ENCODE measurements at places on chromosomes 5 and 9.

DNA sequence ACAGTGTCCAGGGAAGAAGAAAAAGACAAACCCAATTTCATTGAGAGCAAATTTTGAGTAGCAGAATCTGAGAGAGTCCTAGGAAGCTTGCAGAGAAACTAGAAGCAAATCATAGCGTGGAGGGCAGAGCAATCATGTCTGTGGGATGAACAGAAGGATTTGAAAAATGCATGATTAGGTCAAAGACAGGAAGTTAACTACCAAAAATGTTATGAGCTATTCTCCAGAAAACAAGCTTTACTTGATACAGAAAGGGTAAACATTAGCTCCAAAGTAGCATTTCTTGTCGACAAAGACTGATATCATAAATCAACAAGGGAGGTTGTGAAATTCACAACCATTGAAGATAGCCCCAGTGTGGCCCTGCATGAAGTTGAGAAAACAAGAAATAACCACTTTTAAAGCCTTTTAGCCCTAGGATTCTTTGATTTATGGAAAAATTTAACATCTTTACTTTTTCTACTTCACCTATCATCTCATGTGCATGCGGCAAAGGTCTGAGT, 97.7 kb upstream of the MEGF10 start:
- no peak for DNase-seq

DNA sequence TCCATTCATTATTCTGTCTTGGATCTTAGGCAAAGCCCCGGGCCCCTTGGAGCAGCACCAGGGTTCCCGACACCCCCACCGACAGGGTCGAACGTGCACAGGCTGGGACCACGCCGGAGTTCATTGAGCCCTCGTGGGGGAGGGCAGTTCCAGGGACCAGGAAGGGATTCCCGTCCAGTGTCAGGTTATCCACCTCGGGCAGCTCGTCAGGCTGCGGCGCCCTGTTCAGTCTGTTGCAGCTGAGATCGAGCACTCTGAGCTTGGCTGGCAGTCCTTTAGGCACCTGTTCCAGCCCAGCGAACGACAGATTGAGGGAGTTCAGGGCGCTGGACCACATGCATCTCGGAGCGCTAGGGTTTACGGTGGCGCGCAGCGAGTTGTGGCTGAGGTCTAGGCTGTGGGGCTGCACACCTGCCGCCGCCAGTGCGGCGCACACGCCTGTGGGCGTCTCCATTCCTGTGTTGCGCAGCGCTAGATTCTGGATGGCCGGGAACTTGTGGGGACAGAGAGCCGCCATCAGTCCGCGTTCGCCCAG, 1.1 kb downstream of the CD14 start:
- DNase-seq, result no peak

DNA sequence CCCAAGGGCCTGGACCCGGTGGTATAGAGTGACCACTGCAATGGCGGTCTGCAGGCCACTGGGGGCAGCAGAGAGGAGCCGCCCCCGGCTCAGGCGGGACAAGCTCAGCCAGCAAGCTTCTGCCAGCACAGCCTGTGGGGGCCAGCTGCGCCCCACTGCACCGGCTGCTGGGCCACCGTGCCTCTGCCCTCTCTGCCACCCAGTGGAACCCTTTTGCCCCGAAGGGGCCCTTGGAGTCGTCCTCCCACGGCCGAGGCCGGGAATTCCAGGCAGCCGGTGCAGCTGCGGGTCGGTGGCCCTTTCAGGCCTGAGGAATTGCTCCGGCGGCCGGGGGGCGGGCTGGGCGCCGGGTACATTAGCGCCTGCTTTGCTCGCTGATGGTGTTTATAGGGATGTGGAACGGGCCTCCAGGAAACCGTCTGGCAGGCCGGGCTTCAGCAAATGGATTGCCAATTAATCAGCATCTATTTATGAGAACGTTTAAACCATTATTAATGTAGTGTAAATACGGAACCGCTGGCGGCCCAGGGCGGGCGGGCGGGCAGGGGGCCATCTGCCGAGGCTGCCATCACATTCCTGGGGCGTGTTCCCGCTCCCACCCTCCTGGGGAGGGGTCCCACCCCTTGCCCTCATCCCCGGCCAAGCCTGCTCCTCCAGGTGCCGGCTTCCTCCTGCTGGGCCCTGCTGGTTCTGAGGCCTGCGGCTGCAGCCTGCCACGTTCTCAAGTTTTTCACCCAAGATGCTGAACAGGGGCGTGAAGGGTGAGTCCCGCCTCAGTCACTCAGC, 127.4 kb downstream of the BARX1 start:
- DNase-seq, result no peak

- no peak for DNase-seq
These were observed 8.5 kb downstream of the SNAPC3 start for GRCh38 chr9:15430920-15431844.

DNA sequence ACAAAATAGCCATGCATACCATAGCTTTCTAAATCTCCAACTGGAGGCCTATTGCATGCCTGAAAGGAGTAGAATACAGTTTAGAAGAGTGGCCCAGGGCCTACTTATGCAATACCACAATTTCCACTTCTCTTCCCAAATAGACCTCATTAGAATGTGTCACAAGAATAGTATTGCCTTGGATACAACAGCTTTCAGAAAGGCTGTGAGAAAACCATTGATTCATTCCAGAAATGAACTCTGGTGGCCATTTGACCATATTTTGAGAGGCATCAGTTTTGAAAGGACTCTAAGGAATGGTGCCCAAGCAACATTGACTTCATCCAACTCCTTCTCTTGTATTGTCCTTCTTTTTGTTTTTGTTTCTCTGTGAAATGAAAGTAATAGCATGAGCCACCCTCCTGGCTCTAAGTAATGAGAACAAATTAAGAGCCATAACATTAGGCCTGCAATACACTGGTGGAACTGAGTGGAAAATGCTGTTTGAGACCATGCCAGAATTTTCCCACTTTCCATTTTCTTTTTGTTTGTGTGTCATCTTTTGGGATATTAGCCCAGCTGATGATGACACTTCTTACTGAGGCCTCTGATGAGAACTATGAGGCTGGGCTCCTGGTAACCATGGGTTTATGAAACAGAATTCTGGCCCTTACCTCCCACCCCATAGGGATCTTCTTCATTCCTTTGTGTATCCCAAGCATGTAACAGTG, 90.2 kb downstream of the TMEM174 start:
- DNase-seq, result no peak

GRCh38 chr5:9927106-9927505, 297.0 kb upstream of the TAS2R1 start:
- DNase-seq, result no peak

DNA sequence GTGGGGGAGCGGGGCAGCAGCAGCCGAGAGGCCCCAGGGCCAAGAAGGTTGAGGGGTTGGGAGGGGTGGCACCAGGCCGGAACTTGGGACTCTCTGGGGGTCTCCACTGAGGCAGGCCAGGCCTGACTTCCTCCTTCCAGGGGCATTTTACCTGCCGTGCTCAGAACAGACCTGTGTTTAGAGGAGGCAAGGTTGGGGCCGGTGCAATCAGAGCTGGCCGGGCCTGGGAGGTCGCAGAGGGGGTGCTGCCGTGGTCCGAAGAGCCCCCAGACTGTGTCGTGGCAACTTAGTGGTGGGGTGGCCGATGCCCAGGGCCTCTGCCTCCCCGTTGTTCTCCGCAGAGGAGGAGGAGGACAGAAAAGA, 21.8 kb downstream of the GLT6D1 start:
- DNase-seq, result no peak

DNA sequence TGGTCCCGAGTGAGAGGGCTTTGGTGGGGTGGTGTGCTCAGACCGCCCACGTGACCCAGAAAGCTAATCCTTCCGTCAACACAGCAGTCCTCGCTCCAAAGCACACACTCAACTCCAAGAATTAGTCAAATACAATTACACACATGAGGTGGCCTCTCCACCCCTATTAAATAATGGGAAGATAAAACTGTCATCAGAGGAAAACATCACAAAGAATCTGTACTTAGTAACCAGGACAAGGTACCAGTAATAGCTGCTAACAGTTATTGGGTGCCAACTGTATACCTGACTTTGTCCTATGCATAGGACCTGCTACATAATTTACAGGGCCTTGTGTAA, 222.8 kb downstream of the HSPA4 start:
- no peak for DNase-seq

- DNase-seq, result no peak
These were observed 247.7 kb upstream of the ANKRD55 start for GRCh38 chr5:56480705-56481427.

DNA sequence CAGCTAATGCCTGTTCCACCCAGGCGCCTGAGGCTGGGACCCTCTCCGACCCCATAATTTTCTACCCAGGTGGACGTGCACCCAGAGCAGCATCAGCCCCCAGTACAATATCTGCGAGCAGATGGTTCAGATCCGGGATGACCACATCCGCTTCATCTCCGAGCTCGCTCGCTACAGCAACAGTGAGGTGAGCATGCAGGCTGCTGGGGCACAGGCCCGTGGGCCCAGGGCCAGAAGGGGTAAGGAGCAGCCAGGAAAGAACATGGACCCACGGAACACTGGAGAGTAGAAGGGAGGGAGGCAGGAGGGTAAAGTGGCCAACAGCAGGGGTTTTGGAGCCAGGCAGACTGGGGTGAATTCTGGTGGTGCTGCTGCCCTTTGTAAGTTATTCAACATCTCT, 45.7 kb downstream of the CYFIP2 start:
- no peak for DNase-seq

- no peak for DNase-seq
These were observed 581.8 kb upstream of the WWC1 start for GRCh38 chr5:167709625-167710024.

DNA sequence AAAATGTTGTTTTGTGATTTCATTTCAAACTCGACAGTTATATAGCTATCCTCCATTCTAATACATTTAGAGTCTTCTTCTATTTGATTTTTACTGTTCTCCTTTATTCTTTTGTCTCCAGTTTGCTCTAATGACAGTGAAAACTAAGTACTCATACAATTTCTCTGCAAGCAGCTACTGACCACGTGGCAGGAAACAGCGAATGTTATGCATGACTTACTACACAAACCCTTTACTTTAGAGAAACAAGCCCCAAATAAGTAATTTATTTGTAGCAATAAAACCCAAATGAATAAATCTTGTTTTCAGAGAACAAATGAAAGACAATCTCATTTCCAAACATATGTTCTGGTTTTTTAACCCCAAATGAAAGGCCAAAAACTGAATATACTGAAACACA, 41.9 kb downstream of the CDH6 start:
- no peak for DNase-seq

DNA sequence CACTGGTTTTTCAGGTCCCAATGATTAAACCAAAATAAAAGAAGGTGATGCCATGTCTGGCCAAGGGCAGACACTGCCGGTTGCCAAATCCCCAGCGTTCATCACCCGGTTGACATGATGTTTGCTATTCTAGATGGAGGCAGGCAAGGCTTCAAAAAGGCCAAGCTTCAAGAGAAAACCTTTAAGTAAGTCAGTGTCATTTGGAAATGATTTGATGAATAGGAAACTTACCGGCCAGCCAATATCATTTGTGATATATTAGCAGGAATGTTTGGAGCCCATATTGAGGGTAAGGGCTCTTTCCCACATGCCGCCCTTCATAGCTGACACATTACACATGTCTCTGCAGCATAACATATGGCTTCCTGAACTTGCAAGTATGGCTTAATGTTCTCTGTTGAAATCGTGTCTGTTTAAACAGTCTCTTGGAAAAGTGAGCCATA, 89.5 kb upstream of the TTC23L start:
- DNase-seq, result no peak

DNA sequence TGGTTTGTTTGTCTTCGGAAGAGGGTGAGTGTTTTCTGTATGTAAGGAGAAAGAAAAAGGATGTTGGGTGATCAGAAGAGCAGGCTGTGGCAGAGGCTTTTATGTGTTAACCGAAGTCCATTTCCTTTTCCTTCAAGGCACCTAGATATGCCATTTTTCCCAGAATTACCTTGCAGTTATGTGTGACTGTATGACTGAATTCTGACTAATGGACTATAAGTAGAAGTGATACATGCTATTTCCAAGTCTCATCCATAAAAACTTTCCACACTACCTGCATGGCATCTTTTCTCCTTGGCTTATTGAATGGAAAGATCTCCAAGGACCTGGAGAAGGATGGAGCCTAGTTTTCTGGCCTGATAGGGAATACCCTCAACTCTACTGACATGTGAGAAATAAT, 10.6 kb upstream of the NDUFS4 start:
- DNase-seq, result no peak

DNA sequence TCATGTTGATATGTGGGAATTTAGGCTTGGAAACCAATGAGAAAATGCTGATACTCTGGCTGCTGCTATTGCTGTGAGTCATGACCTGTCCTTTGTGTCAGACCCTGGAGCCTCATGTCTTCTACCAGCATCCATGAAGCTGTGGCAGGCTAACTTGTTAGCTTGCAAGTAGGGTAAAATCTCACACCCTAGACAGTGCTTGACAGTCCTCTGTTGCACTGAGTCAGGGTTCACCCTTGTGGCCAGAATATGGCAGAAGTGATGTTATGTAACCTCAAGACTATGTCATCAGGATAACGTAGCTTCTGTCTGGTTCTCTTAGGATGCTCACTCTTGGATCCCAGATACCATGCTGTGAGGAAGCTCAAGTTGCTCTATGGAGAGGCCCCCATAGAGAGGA, 110.8 kb downstream of the LHX2 start:
- DNase-seq, result no peak

DNA sequence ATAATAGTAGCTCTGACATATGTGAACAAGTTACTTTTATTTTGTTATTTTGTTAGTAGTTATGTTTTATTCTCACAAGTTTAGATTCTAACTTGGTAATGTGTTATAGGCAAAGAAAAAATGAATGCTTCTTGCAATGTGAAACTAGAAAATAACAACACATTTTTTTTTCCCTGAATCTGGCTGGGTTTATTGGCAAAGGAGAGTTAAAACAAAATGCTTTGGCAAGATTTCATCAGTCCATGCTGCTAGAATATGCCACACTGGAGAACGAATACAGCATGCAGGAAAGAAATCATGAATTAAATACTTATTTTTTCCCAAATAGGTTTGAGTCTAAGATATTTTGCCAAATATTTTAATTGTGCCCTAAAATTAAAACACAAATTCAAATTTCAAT, 1048.1 kb upstream of the ACO1 start:
- no peak for DNase-seq

- no peak for DNase-seq
These were observed 56.9 kb upstream of the VCAN start for GRCh38 chr5:83414601-83415000.

- DNase-seq, result no peak
These were observed 395.1 kb downstream of the ARHGEF28 start for GRCh38 chr5:74021126-74021525.

DNA sequence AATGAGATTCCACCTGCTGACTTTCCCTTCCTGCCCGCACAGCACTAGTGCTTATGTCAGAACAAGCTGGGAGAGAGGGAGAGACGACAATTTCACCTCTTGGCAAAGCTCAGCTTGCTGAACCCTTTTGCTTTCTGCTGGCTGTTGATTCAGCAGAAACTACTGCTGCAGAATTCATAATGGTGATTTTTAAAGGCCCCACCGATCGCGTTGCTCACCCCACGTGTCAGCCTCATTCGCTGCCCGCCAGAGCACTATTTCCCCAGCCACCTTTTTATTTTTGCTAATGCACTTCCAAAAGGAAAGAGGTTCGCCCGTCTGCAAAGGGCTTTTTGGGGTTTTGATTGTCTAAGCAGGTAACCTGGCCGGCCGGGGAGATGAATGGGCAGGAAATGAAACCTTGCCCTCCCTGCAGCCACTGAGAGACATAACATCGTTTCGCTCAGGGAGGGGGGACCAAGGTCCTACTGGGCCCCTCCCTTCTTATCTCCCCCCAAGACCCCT, 1.3 kb downstream of the PPP2R2B start:
- no peak for DNase-seq

Measured in RWPE2 (cell line).